ENCODE measurements at places on chromosomes 1 and 21.
A peak's percentile ranks its signal among the peaks of the same experiment; 100 is the strongest.

GRCh38 chr1:31742462-31743212, 21.5 kb downstream of the ADGRB2 start:
- DNase-seq = no peak

GRCh38 chr1:109785446-109786111, 21.9 kb upstream of the EPS8L3 start:
- no peak for DNase-seq

GRCh38 chr1:186454981-186455380, 5.9 kb downstream of the PDC start:
- DNase-seq = no peak

DNA sequence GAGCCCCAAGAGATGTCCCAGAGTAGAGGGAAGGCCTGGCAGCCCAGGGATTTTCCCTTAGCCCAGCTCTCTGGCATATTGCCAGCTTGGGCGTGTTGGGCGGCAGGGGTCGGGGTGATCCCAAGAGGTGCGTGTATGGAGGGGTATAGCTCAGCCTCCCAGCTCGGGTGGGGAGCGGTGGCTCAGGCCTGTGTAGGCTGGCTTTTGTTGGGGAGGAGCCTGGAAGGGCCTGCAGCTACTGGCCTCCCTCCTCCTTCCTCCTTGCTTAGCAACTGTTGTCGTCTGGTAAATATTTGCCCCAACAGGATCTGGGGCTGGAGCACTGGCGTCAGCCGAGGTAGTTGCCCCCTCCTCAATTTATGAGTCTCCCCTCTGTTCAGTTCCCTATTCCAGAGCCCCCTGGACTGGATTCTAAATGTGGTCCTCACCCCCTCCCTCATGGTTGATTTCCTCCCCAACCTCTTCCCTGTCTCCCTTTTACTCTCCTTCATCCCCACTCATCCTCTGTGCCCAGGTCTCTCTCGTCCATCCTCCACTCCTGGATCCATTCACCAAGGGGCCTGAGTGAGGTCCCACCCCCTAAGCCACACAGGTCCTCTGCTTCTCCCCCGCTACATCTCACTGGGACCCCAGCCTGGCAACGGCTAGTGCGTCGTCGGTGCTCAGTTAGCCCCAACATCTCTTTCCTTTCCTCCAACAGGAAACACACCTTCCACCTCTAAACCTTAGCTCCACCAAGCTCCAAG, 10.3 kb upstream of the LMNA start:
- DNase-seq = peak; percentile 71

GRCh38 chr1:228061411-228062084, 21.0 kb upstream of the ARF1 start:
- DNase-seq = no peak

DNA sequence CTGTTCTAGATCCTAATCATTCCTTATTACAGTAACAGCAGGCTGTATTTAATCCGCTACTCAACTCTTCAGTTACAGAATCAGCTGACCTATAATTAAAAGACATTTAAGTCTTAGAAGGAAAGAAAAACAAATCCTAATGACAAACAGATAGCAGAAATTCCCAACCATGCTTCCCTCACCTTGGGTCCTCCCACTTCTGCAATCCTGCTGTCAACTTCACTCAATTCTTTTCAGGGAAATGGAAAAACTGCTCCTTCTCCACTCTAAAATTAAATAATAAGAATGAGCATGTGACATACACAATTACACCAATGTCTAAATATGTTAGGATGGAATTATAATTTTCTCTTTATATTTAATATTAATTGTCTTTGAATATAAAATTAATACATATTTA, 182.6 kb upstream of the LYPLAL1 start:
- DNase-seq = no peak
